ENCODE measurements at places on chromosomes 12 and 14.

GRCh38 chr12:55126106-55126505 lies at the start of gene OR9K2:
OR9K2 (plus strand) TSS chr12:55126406; CDS start chr12:55129835, 3,429 bp downstream.
- no peak for DNase-seq

DNA sequence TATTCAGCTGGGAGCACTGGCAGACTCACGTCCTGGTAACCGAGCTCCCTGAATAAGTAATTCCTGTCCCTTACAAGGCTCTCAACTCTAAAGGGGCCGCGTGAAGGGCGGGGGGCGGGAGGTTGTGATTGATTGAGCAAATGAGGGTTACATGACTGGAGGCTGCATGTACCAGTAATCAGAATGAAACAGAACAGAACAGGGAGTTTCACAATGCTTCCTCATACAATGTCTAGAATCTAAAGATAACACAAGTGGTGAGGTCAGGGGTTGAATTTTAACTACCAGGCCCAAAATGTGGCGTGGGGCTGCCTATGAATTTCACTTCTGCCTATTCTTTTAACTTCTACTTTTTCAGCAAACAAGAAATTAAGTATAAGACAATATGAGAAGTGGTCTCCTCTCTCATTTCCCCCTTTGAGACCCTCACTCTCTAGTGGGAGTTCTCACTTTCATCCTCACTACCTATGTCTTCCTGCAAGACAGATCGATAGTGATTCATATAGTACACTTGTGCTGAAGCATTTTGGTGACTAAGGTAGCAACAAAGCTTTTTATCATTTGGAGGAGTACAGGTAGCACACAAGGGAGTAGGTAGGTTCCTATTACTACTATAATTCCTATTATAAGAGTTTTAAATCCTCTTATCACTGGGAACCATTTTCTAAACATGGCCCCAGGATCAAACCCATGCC lies 239.8 kb downstream of the KTN1 start:
- no peak for DNase-seq

- no peak for DNase-seq
Observed at GRCh38 chr14:51848120-51848519, 12.3 kb upstream of the GNG2 start.

DNA sequence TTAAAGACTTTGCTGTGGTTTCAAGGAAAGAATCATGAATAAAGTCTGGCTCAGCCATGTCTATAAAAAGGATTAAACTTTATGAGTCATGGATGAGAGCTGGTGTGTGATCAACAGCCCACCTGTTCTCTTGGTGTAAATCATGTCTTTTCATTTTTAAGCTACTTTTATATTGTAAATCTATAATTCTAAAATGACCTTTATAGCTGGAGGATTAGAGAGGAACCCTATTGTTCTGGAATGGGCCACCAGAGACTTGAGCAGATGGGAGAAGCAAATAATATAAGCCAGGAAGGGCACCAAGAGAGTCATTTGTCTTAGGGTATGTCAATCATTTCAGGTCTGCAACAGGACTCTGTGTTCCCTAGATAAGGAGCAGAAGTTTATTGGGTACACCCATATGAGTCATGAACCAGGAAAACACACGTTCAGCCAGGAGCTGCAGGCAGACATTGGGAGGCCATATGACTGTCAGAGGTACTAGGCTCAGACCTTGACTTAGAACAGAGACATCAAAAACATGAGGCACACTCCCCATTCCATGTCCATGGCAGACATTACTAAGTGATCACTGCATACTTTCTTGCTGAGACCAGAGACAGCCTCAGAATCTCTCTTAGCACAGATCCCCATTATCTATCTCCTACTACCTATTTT lies 49.3 kb downstream of the NDUFA12 start:
- DNase-seq = no peak

- no peak for DNase-seq
Observed at GRCh38 chr12:56803750-56804149, 40.6 kb downstream of the HSD17B6 start.

DNA sequence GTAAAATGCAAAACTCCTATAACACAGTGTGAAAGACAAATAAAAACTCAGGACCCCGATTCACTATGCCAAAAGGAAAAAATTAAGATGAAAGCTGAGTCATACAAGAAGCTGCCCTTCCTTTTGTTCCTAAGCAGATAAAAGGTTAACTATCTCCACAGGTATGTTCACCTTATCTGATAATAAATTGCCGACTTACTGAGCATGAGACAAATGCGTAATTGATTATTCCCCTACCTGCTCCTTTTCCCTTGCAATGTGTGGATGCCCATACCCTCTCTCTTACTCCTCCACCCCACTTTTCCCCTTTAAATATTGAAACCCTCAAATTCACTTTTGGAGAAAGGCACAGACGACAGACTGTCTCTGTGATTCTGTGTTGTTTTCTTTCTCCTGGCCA lies 148.6 kb upstream of the TMEM260 start:
- no peak for DNase-seq

- DNase-seq = no peak
Observed at GRCh38 chr12:128259556-128260070, 7.4 kb upstream of the TMEM132C start.

DNA sequence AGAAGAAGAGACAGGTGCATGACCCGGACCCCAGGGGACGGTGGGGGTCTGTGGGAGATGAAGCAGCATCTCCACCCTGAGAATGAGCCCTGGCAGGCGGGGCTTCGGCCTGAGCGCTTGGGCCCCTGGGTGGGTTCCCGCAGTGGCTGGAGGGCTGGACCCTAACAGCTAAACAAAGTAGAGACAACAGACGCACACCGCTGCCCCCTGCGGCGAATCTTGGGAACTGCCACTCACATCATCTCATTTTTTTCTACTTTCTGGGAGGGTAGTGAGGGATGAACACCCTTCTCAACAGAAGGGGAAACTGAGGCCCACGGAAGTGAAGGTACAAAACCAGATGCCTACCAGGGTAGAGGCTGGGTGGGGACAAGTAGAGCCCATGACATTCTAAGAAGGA lies 104.7 kb downstream of the RFLNA start:
- DNase-seq = no peak

DNA sequence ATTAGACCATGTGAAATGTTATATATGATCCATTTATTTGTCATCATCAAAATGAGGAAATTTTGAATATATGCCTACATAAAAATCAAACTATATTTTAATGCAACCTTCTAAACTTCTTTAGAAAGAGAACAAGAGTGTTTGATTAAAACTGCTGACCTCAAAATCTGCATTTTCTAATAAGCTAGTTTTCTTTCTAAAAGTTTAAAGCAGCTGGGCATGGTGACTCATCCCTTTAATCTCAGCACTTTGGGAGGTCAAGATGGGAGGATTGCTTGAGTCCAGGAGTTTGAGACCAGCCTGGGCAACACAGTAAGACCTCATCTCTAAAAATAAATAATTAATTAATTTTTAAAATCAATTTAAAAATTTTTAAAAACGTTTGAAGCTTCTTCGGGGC lies 36.2 kb downstream of the GNPTAB start:
- DNase-seq = no peak

GRCh38 chr14:50512463-50512862 lies 19.9 kb downstream of the MAP4K5 start:
- no peak for DNase-seq

DNA sequence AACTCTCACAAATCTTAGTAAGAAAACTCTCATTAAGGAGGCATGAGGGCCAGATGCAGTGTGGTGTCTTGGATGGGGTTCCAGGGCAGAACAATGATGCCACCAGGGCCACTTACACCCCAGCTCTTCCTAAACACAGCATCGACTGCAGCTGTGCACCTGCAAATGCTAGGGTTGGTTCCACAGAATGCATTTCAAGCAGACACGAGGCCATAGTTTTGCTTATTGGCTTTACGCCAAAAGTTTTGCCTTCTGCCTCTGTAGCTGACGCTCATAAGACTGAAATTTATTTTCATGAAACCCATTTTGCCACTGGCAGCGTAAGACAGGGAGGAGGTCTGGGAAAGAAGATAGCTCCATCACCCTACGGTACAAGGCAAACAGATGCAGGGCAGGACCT lies 179.0 kb downstream of the RIMBP2 start:
- no peak for DNase-seq

DNA sequence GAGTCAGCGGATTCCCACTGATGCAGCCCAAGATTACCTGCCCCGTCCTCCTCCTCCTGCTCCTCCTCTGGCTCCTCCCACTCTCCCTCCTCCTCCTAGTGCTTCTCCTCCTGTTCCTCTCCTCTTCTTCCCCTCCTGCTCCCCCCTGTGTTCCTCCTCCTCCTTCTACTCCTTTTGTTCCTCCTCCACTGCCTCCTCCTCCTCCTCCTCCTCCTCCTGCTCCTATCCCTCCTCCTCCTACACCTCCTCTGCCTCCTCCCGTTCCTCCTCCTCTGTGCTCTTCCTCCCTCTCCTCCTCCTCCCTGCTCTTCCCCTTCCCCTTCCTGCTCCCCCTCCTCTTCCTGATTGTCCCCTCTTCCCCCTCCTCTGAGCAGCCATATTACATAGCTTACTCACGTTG lies 141.3 kb downstream of the CACNA1C start:
- no peak for DNase-seq

DNA sequence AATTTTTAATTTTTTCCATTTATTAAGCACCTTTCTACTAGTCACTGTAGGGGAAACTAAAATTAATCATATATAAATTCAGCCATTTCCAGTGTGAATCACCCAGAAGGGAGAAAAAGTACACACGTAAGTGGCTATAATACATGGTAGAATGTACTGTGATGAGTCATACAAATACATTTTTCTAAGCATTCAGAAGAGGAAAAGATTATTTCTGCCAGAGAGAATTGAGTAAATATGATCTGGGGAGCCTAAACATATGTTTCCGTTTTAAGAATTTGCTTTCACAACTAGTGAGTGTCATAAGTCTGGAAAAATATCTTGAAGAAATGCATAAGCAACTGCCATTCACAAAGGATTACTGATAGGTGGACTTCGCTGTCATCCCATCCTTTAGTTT lies 102.8 kb downstream of the TGFB3 start:
- no peak for DNase-seq

DNA sequence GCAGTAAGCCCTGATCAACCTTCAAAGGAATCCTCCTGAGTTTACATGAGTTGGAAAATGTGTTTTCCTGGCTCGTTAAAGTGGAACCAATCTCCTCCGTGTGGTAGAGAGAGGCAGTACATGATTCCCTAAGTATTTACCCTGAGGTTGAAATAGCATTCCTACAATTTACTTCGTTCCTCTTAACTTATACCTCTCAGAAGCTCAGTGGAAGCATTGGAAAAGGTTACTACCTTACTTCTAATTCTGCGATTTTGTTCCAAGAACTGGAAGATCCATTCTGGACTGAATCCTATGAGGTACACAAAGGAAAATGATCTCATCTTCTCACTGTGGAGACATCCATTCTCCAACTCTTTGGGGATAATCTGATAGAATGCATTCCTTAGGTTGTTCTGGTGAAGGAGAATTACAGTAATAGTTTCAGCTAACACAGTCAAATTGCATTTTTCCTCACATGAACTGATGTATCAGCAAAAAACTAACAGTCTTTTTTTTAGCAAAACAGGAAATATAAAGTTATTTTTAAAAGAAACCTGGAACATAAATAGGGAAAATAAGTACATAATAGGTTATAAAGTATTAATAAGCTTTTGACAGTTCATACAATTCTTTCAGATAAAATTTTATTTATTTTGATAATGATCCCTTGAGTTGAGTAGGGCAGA lies 475.6 kb downstream of the PDZRN4 start:
- DNase-seq = no peak

GRCh38 chr14:66009089-66009488 lies 477.1 kb upstream of the CCDC196 start:
- no peak for DNase-seq

GRCh38 chr12:57620936-57621496 lies 9.8 kb downstream of the ARHGEF25 start:
- no peak for DNase-seq

GRCh38 chr12:60174476-60174875 lies 578.6 kb downstream of the SLC16A7 start:
- no peak for DNase-seq

GRCh38 chr12:52201451-52201839 lies 9.6 kb upstream of the KRT80 start:
- DNase-seq = no peak

- DNase-seq = no peak
Observed at GRCh38 chr14:56474419-56475022, 105.1 kb upstream of the TMEM260 start.

- no peak for DNase-seq
Observed at GRCh38 chr12:109566424-109566823, 6.9 kb downstream of the MMAB start.

- no peak for DNase-seq
Observed at GRCh38 chr12:81359736-81360135, 281.9 kb downstream of the ACSS3 start.

GRCh38 chr14:38481952-38482678 lies 226.2 kb upstream of the CLEC14A start:
- no peak for DNase-seq

- no peak for DNase-seq
Observed at GRCh38 chr14:103961928-103962578, 19.7 kb upstream of the RD3L start.

GRCh38 chr14:77122526-77123125 lies 19.0 kb downstream of the ZDHHC22 start:
- no peak for DNase-seq

GRCh38 chr12:119544765-119545625 lies 48.6 kb upstream of the TMEM233 start:
- peak; percentile 18 for DNase-seq

GRCh38 chr14:31947076-31947475 lies 130.0 kb upstream of the ARHGAP5 start:
- DNase-seq = no peak

DNA sequence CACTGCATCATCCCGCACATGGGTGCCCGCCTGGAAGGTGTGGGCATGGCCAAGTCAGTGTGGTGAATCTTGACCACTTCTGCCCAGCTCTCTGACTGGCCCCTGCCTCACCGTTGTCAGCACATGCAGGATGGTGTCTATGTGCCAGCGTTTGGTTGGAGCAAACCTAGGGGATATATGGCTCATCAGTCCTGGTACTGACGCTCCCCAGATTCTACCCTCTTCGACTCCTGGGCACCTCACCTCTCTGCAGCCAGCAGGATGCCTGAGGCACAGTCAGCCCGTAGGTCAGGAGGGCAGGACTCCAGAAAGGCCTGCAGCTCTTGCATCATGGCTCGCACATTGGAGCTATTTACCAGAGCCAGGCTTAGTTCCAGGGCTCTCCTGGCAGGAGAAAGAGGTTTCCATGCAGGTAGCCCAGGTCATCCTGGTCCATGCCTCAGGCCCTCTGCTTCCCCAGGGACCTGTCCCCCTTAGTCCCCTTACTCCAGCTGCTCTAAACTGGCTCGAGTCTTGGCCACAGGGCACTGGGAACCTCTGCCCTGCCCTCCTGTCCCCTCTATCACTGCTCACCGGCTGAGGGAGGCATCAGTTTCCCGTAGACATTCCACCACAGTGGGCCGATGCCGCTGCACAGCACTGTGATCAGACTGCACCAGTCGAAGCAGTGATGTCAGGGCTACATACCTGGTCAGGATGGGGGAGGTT lies 4.0 kb downstream of the AP1G2 start:
- no peak for DNase-seq

- DNase-seq = no peak
Observed at GRCh38 chr14:62453226-62453625, 592.0 kb downstream of the KCNH5 start.

All from stimulated activated CD8-positive, alpha-beta memory T cell treated with anti-CD3 and anti-CD28 coated beads, Interleukin-4, amount 100 ng/mL, for 1 hour (primary cell).